AG10803 (cell line): ENCODE measurements at places on chromosomes 6 and 20.

DNA sequence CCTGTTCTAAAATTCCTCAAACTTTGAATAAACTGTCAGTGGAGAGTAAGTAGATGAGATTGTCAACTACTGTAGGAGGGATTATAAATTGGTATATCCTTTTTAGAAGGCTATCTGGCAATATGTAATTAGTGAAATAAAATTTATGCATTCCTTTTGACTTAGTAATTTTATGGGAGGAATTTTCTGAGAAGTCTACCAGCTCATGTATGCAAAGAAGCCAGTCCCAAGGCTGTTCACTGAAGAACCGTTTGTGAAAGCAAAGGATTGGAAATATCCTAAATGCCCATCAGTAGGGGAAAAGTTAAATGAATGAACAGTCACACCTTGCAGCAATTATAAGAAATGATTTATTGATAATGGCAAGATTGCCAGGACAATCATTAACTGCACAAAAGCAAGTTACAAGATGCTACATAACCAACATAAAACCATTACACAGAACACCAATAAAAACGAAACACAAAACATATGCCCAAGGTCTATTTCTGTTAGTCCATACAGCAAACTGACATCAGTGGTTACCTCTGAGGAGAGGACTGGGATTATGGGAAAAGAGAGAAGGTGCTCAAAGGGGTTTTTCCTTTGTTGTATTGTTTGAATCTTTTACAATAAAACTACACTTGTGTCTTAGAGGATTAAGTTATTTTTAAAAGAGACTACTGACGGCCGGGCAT is 4.6 kb upstream of the DSTN start:
- DNase-seq = peak; percentile 65

GRCh38 chr6:126069449-126069848 is 83.1 kb downstream of the TRMT11 start:
- no peak for DNase-seq

- no peak for DNase-seq
Observed at GRCh38 chr20:11197851-11198250, 524.1 kb upstream of the JAG1 start.

- DNase-seq = no peak
Observed at GRCh38 chr20:2978519-2978918, 64.9 kb upstream of the GNRH2 start.

GRCh38 chr6:45351076-45351475 is 22.9 kb downstream of the RUNX2 start:
- no peak for DNase-seq

- no peak for DNase-seq
Observed at GRCh38 chr20:41148942-41149341, 11.6 kb downstream of the PLCG1 start.

DNA sequence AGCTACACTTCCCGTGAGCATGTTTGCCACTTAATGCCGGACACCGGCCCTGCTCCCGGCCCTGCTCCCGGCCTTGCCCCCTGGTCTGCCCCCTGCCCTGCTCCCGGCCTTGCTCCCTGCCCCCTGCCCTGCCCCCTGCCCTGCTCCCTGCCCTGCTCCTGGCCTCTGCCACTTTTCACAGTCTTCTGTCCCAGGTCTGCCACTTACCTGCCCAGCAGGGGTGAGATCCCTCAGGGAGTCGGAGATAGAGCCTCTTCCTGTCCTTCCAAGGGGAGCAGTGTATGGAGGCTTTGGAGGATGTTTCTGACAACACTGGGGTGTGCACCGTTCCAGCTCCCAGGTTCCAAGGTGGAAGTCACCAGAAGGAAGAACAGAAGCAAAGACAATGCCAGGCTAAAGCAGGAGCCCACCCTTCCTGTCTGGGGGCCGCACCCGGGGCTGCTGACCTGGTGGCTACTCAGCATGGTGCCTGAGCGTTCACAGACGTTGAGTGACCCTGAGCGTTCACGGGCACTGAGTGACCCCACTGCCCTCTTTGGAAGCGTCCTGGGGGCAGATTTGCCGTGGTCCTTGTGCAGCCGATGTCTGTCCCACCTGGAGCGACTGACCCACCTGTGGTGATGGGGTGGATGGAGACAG is 199.8 kb downstream of the DLL1 start:
- DNase-seq = no peak

DNA sequence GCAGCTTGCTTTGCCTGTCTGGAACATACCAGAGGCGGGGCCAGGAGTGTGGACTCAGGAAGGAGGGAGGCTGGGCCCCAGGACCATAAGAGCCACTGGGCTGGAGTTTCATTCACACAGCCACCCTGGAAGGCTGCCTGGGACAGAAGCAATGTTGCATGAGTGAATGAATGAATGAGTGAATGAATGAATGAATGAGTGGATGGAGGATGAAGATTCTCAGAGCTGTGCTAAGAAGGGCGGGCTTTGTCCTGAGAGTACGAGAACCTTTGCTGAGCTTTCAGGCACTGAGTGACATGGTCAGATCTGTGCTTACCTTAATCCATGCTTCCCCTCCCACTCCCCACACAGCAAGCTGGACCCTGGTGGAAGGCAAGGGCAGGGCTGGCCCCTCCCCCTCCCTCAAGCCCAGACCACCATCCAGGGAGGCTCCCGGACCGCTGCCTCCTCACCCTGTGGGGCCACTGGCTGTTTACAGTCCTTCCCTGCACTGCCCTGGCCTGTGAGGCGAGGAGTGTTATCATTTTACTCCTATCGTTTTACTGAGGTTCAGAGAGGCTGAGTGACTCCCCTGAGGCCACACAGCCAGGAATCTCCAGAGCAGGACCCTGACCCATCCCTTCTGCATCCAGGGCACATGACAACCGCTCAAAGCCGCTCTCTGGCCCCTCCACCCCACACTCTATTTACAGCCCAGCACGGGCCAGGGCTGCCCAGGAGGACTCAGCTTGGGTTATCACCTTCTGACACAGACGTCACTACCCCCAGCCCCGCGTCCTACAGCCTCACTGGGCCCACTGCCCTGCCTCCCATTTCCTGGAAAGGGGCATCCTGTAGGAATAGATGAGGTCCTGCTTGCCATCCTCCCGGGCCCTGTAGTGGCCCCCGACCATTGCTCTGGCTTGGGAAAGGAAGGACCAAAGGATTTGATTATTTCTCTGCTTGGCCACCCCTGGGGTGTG is 269.7 kb downstream of the TAF4 start:
- no peak for DNase-seq

GRCh38 chr6:53813801-53814200 is 19.0 kb downstream of the LRRC1 start:
- DNase-seq = no peak

DNA sequence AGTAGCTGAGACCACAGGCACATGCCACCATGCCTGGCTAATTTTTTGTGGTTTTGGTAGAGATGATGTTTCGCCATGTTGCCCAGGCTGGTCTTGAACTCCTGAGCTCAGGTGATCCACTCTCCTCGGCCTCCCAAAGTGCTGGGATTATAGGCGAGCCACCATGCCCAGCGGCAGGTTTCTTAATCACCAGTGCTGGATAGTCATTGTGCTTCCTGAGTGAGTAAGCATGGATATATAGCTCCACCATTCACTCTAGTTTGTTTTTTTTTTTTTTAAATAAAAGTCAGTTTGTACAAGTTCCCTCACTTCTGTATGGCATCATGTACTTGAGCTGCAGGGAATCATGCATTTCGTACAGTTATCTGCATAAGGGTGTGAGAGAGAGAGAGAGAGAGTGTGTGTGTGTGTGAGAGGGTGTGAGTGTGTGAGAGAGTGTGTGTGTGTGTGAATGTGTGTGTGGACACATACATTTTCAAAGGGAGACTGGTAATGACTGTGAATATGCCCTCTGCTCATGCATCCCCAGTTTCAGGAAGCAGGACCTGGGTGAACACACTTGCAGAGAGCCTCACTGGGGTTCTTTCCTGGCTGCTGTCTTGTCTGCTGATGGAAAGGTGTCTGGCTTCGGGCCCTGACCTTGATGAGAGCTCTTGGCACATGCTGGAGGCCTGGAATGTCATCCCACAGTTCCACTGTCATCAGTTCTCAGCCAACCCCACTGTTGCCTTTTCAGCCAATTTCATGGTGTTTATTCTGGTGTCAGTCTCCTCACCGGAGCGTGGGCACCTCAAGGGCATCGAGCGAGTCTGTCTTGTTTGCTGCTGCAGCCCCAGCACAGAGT is 65.0 kb upstream of the XRN2 start:
- DNase-seq = no peak

DNA sequence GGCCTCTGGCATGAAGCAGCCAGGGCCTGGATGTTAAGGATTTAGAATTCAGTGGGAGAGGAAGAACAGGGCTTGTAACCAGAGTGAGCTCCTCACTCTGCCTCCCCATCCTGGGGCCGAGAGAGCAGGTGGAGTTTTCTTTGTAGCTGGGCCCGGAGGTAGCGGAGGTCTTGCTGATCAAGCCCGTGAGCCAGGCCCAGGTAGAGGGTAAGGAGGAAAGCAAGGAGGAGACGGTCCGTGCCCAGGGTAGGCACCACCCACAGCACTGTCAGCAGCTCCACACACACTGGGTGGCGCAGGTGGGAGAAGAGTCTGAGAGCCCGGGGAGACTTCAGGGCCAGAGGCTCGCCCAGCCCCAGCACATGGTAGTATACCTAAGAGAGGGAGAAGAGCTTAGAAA is 2.1 kb upstream of the PPP1R18 start:
- no peak for DNase-seq

DNA sequence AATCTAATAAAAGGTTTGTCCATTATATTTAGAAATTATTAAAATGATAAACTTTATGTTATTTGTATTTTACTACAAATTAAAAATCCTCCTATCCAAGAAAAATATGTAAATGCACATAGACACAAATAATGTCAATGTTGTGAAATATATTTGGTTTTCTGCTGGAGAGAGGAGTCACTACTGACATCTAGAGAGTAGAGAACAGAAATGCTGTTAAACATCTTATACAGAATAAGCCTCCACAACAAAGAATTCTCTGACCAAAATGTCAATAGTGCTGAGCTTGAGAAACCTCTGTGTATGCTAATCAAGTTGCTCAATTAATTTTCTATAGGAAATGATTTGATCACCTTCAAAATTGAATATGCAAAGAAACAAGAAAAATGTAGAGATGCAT is 12.4 kb downstream of the HTR1B start:
- DNase-seq = peak; percentile 38
